WERI-Rb-1 (cell line): ENCODE measurements at places on chromosomes 7 and 10.

GRCh38 chr10:114026189-114027040 lies 17.3 kb upstream of the ADRB1 start:
- no peak for DNase-seq

- DNase-seq = no peak
Observed at GRCh38 chr7:151926336-151926712, 29.9 kb upstream of the GALNTL5 start.

DNA sequence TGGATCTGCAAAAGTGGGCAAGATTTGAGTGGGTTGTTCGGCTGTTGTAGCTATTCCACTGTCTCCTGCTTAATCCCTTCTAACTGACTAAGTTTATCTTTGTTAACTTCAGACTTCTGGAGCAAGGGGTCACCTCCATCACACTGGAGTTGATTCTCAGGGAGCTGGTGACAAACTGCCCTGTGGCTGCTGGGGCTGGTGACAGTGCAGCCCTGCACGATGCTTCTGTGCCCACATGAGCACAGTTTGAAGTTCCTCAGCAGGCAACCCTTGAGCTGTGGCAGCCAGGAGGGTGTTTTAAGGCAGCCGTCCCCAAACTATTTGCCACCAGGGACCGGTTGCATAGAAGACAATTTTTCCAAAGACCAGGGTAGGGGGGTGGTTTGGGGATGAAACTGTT lies 40.5 kb downstream of the ADRB1 start:
- DNase-seq = no peak

DNA sequence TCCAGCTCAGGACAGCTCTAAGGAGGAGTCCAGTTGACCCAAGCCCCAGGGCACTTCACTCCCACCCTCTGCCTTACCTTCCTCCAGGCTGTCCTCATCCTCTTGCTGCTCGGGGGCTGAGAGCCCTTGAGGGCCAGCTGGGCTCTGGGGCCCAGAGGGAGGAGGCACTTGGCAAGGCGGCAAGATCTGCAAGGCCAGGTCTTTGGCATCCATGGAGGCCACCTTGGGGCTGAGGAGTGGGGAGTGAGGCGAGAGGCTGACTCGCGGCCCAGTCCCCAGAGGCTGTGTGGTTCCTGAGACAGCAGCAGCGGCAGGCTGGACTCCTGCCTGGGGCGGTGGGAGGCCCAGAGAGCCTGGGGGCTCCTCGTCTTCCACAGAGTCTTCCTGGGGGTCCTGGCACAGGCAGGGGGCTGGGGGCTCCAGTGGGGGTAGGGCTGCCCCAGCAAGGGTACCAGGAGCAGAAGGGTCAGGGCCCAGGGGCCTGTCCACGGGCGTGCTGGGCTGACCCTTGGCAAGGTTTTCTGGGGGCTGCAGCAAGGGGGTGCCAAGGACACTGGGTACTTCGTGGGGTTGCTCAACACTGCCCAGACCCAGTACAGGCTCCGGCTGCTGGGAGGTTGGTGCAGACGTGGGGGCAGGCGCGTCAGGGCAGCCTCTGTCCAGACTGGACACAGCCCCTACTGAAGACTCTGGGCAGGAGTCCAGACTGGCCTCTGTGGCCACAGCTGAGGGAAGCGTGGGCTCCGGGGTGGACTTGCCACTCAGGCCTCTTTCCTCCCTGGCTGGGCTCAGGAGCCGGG lies 6.5 kb downstream of the NACAD start:
- DNase-seq = no peak

GRCh38 chr7:15313361-15313760 lies 248.5 kb downstream of the AGMO start:
- no peak for DNase-seq

GRCh38 chr10:26717476-26717875 lies 20.0 kb downstream of the PDSS1 start:
- no peak for DNase-seq

DNA sequence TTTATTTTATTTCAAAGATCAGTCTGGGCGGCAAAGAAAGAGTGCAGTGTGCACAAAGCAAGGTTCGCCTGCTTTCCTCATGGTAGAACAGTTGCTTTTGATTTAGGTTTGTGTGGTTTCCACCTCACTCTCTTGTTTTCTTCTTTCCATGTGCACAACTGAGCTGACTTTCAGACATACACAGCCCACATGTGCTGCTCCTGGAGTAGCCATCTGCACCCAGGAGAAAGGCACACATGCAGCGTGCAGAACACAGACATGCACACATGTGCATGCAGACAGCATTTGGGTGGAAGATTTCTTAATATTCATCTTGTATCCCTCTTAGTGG lies 302.1 kb downstream of the FZD1 start:
- no peak for DNase-seq

DNA sequence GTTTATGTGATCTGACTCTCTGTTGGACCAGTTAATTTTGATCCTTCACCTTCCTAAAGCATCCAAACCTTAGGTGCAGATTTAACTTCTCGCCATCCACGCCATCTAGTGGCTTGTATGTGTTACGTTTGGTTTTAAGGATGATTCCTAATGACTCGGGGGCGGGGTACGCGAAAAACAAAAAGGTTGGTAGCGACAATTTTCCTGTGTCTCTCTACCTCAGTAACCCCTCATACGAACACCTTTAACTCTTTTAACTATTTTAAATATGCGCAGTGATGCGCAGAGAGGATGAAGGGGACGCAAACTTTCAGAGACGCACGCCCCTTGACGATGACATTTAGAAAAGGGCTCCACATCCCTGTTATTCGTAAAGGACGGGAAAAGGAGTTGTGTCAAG lies 714 bp upstream of the KCND2 start:
- DNase-seq = peak; percentile 30

GRCh38 chr10:99548041-99548530 lies 15.3 kb downstream of the NKX2-3 start:
- peak; percentile 56 for DNase-seq

GRCh38 chr7:2937701-2938513 lies 93.8 kb upstream of the GNA12 start:
- no peak for DNase-seq

DNA sequence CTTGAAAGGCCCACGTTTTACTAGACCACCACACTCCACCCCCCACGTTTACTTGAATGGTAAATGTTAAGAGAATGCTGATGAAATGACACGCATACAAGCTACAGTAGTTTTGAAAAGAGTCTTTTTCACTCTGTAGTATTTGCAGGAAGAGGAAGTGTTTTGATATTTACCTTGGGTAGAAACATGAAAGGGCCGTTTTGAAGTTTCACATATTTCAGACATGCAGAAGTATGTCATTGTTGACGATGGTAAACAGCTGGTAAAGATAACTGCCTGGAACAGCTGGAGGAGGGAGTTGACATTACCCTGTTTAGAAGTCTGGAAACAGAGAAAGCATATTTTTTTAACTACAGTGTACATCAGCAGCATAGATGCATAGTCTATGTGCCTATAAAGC lies 160.7 kb downstream of the NXPH1 start:
- DNase-seq = no peak

- DNase-seq = no peak
Observed at GRCh38 chr7:128145191-128145590, 95.9 kb upstream of the LEP start.

DNA sequence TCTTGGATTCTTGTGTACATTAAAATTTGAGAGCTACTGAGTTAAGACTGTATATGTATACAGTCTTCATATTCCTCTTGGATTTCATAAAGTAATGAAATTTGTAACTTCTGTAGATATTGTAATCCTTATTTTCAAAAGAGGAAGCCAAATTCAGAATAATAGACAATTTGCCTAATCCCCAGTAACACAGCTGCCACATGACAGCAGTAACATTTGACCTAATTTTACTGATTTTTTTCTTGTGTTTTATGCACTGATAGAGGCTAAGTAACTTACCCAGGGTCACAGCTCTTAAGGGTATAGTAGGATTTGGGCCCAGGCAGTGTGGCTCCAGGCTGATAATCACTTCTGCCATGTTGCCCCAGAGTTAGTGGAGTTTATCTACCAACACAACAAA lies 40.4 kb upstream of the IL6 start:
- DNase-seq = no peak

DNA sequence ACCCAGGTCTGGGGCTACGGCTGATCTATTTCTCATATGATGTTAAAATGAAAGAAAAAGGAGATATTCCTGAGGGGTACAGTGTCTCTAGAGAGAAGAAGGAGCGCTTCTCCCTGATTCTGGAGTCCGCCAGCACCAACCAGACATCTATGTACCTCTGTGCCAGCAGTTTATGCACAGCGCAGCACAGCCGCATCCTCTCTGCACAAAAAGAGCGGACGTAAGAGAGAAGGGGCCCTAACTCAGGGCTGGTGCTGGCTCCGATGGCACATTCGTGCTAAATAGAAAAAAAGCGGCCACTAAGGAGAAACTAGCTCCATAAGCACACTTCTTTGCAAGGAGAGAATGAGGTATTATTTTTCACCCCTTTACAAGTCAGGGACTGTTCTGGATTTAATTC lies 28.3 kb upstream of the PRSS1 start:
- no peak for DNase-seq

DNA sequence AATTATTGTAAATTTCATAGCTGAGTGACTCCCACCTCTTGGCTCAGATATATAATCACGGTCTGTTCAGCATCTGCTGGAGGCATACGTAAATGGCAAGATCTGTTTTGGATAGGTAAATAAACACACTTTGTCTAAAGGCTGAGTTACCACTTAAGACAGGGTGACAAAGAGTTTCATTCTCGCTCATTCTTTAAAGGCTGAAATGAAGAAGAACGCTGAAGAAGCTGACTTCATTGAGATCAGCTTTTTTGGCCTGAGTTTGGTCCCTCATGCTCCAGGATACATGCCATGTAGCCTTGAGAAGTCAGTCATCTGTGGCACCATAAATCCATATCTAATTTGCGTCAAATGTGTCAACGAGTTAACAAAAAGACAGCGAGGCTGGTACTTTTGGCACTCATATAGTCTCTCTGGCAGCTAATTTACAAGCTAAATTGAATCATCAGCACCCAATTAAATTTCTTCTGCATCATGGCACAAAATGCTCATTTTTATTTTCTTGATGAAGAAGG lies 309.9 kb downstream of the GPAM start:
- DNase-seq = no peak

- DNase-seq = no peak
Observed at GRCh38 chr10:117542706-117543224, at the start of gene EMX2. TSS of gene EMX2 (plus strand) at chr10:117542746. CDS start at chr10:117543268, 522 bp downstream.

DNA sequence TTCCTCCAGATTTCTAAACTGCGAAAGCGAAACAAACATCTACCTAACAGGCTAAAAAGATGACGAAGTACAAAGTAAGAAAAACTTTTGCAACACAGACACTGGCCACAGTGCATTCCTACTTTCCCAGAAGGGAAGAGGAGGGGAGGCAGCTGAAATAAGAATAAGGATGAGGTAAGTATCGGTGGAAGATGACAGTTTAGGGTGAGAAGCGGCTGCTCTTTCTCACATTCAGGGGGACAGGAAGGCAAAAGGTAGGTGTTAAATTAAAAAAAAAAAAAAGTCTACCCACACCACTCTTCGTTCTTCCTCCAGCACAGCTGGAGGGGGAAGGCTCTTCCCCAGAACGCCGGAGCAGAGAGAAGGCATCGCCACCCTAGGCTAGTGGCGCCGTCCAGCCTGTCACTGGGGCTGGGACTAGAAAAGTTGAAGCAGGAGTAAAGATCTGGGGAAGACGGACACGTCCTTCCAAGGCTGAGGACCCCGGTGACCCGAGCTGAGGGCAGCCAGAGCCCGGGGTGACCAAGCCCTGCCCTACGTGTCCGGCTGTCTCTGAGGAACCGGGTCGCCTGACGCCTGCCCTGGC lies 846 bp downstream of the DNAJC1 start:
- no peak for DNase-seq

GRCh38 chr7:10874666-10875065 lies 99.0 kb upstream of the PHF14 start:
- no peak for DNase-seq

DNA sequence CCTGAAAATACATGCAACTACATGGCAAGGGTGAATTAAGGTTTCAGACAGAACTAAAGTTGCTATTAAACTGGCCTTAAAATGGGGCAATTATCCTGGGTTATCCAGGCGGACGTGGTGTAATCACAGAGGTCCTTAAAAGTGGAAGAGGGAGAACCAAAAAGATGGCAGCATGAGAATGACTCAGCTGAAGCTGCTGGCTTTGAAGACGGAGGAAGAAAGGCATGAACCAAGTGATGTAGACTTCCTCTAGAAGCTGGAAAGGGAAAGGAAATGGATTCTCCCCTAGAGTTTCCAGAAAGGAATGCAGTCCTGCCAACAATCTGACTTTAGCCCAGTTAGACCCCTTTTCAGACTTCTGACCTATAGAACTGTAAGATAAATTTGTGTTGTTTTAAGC lies 27.0 kb upstream of the UBN2 start:
- no peak for DNase-seq

DNA sequence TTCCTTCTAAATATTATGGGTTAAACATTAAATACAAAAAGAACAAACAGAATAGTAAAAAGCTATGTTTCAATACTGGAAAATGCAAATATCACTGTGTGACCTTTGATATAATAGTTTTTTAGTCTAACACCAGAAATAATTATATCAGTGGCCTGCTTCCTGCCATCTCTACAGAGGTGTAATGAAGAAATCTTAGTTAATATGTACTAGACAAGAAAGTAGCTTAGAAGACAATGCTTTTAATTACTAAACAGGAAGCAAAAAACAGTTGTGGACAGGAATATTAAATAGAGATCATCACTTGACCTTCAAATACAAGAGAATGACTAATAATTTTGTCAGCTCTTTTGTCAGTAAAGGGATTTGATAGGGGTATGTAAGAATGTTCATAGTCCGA lies 47.4 kb upstream of the LRRN3 start:
- DNase-seq = no peak

GRCh38 chr10:28355376-28355775 lies 52.5 kb upstream of the MPP7 start:
- no peak for DNase-seq

GRCh38 chr7:26813432-26813831 lies 51.0 kb downstream of the SKAP2 start:
- DNase-seq = no peak

- no peak for DNase-seq
Observed at GRCh38 chr10:121152935-121153334, 301.8 kb downstream of the WDR11 start.

DNA sequence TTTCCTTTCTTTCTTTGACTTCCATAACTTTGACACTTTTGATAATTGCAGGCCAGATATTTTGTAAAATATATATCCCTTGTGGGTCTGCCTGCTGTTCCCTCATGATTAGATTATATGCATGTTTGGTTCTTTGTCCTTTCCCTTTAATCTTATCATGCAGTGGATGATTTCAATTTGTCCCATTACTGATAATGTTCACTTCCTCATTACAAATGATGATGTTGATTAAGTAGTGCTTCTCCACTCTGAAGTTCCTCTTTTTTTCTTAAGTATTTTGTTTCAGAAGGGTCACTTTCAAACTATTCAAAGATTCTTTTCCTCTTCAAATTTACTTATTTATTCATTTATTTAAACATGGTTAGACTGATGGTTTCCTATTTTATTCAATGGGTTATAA lies 898.1 kb downstream of the XPNPEP1 start:
- no peak for DNase-seq
